ENCODE measurements at places on chromosomes 13 and 19. TPM values are rescaled to one million over a fixed set of nuclear protein-coding genes. Genes with fewer than 3 reads are reported as not detected.

The CCNA1 gene
- polyA plus RNA-seq = 0.22 TPM

The LRRC25 gene
- polyA plus RNA-seq = 2.2 TPM

The CGB2 gene
- not detected for polyA plus RNA-seq

- peak; percentile 40 for DNase-seq
Measured at GRCh38 chr13:99686157-99686572, 184.9 kb downstream of the TM9SF2 start.

GRCh38 chr13:28590461-28590860 is 68.5 kb upstream of the POMP start:
- no peak for DNase-seq
